Dermis blood vessel endothelial cell (primary cell): ENCODE measurements at places on chromosomes 4 and X.

- no peak for DNase-seq
Observed at GRCh38 chr4:149830823-149831222, 15.2 kb upstream of the IQCM start.

GRCh38 chr4:184067931-184068554, 149.6 kb downstream of the ENPP6 start:
- DNase-seq, result no peak

DNA sequence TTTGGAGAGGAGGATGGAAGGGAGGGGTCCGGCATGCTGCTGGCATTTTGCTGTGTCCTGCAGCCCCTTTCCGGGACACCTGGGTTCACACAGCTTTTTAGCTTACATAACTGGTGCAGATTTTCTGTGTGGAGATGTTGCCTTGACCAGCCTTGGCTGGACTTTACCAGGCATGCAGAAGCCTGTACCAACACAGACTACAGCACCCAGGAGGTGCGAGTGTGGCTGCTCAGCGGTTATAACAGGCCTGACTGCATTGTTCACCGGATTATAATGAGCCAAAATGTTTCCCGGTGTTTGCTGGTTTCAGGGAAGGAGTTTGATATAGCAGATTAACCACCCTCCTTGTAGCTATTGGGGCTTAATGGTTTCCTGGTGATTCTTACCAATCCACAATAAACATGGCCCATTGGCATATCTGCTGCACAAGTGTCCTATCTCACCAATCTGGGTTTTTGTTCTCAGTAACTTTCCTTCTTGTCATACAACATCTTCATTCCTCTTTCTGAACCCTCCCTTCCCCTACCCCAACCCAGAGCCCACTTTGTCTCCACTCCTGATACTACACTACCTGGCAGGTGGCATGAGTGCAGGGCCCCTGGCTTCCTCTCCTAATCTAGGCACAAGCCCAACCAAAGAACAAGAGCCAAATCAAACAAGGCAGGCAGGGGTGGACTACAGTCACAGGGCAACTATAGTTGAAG, 3.9 kb downstream of the RPL10 start:
- DNase-seq, result no peak

DNA sequence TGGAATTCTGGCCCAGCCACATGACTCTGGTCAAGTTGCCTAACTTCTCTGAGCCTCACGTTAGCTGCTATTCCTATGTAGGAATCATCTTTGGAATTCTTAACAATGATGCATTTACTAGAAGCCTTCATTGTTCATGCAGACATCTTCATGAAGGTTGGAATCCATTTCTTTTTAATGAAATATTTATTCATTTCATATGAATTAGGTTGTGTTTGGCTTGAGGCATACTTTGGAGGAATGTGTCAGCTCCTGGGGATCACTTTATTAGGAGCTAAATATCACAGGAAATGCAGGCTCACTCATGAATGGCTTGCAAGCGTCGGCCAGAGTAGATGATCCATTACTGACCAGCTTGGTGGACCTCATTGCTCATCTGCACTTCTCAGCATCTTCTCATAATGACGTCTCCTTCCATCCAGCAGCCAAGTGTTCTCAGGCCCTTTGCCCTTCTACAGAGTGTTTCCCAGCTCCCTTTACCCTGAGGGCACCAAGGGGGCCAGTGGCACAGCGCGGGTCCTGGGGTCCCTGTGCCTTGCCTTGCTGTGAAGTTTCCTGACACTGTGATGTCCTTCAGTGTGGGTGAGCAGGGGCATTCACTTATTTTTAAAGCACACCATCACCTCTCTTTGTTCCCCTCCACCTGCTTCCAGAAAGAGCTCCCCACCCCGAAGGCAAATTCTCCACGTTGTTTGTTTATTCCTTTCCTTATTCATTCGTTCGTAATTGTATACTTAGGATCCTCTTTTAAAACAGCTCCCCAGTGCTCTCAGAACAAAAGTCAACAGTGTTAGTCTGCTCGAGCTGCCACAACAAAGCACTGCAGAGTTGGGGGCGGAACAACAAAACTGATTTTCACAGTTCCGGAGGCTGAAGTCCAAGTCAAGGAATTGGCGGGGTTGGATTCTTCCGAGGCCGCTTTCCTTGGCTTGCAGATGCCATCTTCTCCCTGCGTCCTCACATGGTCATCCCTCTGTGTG, 106.8 kb downstream of the STK32B start:
- DNase-seq, result no peak

GRCh38 chr4:6633091-6633906, 7.2 kb upstream of the MRFAP1 start:
- DNase-seq, result no peak

GRCh38 chr4:10671366-10671765, 13.2 kb downstream of the CLNK start:
- DNase-seq, result no peak

- peak; percentile 45 for DNase-seq
Observed at GRCh38 chr4:38837849-38838248, 18.8 kb downstream of the TLR6 start.

DNA sequence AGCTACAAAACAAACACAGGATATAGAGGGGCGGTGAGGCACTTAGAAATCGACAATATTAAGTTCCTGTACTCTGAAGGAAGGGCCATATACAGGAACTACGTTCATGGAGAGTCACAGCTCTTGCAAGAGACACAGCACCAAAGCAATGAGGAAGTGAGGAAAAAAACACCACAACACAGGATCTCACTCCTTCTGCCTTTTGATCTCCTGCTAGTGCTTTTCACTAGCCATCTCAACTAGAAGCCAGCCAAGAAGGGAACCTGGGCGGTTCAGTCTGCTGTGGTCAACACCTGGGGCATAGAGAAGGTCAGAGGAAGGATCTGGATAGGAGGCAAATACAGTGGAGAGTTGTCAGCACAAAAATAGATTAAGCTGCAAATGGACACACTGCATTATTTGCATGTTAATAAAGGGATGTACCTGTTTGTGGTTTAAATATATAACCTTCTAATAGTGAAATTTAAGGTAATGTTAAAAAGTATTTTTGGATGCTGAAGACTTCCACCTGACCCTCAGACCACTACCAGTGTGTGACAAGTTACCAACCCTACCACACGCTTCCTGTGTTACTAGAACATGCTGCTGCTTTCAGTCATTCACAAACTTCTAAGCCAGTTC, 104.6 kb downstream of the DTHD1 start:
- DNase-seq, result no peak

DNA sequence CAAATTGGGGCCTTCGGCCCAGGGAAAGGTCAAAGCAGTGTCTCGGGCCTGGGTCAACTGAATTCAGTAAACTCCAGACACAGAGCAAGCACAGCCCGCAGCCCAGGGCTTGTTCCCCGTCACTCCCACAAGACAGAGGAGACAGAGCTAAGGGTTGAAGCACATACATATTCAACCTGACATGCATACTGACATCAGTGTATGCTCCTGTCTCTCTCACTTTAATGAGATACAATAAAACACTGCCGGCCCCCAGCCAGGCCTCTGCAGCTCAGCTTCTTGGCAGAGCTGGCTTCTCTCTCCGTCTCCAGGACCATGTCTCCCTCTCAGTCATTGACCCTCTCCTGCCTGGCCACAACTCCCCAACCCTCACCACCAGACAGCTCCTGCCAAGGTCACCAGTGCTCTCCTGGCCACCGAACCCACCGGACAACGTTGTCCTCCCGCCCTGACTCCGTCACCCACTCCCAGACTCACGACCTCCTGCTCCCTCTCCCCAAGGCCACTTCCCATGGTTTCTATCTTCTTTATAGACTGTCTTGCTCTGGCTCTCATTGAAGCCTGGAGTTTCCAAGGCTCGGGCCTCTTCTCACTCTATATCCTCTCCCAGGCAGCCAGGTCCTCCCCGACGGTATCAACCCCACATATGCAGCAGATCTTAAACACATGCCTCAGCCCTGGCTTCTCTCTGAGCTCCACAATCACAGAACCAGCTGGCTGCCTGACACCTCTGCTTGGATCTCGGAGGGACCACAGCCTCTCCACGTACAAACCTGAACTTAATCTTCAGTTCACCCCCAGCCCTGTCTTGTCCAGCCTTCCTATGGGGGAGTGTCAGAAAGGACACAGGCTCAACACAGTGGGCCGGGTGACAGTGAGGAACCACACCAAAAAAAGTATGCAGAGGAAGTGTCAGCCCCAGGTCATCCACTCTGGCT, 67.7 kb upstream of the C4orf50 start:
- DNase-seq, result no peak

DNA sequence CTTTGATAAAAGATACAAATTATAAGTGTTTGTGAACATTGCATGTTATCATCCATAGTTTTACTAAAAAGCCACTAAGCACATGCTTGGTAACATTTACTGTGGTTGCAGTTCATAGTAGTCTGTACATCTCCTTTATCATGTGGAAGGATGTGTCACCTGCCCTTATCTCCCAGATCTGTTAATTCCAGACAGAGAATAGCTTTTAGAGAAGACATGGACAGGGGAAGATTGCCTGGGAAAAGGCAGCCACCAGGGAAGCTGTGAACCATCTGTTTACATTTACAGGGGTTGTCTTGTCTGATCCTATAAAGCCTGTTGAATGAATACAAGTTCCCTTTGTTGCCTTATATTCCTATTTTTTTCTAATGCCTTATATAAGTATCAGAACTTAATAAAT, 396.0 kb downstream of the FAT4 start:
- DNase-seq, result no peak

- no peak for DNase-seq
Observed at GRCh38 chr4:89994176-89994873, 99.7 kb downstream of the MMRN1 start.

GRCh38 chrX:106903291-106903824, at the start of gene RIPPLY1:
Gene RIPPLY1, minus strand, starts transcription at chrX:106903341. Its CDS starts 54 bp downstream, at chrX:106903287.
- no peak for DNase-seq

- DNase-seq, result no peak
Observed at GRCh38 chrX:148192547-148192946, 211.4 kb downstream of the FMR1NB start.

- no peak for DNase-seq
Observed at GRCh38 chr4:161404346-161405110, 759.3 kb downstream of the FSTL5 start.

GRCh38 chr4:109554971-109555370, 5.1 kb upstream of the MCUB start:
- DNase-seq, result no peak

- no peak for DNase-seq
Observed at GRCh38 chr4:103156106-103156505, 42.0 kb downstream of the CENPE start.

DNA sequence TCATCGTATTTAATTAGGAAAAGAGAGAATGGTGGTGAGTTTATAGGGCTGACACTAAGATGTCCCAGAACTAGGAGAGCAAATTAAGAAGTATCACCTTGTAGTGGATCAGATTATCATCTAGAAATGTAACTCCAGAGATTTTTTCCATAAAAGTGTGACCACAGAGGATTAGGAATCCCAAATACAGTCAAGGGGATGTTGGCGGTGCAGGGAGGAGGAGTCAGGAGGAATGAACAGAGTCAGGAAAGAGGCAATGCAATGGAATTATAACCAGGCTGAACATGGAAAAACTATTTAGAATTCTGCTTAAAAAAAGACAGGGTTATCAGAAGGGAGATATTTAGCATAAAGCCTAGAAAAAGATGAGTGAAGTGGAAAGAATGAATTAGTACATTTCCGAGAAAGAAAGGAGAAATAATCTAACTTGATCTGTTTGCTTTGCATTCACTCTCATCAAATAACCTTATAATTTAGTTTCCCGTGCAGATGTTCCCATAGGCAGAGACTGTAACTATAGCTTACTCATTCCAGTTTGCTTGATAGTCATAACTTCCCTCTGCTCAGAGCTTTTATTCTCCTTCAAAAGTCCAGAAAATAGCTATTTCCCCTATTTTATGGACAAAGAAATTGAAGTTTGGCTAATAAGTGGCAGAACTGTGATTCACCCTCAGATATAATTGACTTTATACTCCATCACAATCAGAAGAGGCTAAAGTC, 56.4 kb downstream of the SCFD2 start:
- DNase-seq, result no peak

- no peak for DNase-seq
Observed at GRCh38 chrX:140715787-140716186, 6.2 kb downstream of the LINC00632 start.
